Osteocyte (in vitro differentiated cells): ENCODE measurements at places on chromosomes 12 and 14. TPM values are rescaled to one million over a fixed set of nuclear protein-coding genes. Genes with fewer than 3 reads are reported as not detected.

Gene NOVA1
- 1.5 and 1.9 TPM in 2 replicates for total RNA-seq

Gene TMEM121
- 3.3 and 3.6 TPM in 2 replicates for total RNA-seq

Gene GPR65
- not detected in 2 replicates for total RNA-seq

Gene TMEM132D
- 15.2 and 16.8 TPM in 2 replicates for total RNA-seq

Gene SMCO2
- not detected in 2 replicates for total RNA-seq

Gene GPD1
- total RNA-seq = 0.43 TPM in 1 of 2 replicates, not detected in the other

Gene TMEM116
- 9.9 and 12.6 TPM in 2 replicates for total RNA-seq

Gene IFI27
- 1.5 and 2.6 TPM in 2 replicates for total RNA-seq

DNA sequence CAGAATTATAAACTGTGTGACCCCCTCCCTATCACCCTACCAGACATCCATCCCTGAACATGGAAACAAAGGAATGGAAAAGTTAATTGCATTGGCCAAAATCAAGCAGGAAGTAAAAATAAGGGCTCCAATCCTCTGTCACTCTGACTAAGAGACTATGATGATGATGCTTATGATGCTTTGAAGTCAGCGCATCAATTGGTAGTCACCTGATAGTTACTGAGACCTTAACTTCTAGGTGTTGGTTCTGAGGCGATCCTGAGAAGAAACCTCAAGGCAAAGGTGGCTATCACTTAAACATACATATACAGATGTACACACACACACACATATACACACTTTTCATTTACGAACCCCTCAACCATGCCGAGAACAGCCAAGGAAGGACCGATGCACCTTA lies 6.6 kb downstream of the ITPR2 start:
- H3K4me3 ChIP-seq = no peak overlapping the region
- no peaks in the 10 kb centered on the region for H3K27me3 ChIP-seq
- peaks cover 21% of the 10 kb centered on the region for H3K4me1 ChIP-seq
- DNase-seq = no peak
- H3K27ac ChIP-seq = no peak overlapping the region
- H3K36me3 ChIP-seq = no peaks in the 10 kb centered on the region

DNA sequence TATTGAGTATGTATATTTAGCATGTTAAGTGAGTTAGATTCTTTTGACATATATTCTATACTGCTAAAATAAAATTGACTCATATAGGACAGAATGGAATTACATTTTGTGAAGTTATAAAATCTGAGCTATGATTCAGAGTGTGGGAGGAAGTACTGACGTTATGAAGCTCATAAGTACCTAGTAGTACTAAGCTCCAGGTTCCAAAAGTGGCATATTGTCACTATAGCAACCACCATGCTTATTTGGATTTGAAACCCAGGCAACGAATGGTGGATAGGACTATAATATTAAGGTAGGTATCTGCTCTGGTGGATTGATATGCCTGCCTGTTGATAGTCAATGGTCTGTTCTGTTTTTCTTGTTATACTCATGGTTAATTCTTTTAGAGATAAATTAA lies 2.2 kb upstream of the FBXO33 start:
- peaks cover 27% of the 10 kb centered on the region for H3K4me1 ChIP-seq
- no peaks in the 10 kb centered on the region for H3K36me3 ChIP-seq
- DNase-seq = no peak
- no peak overlapping the region for H3K4me3 ChIP-seq
- H3K27ac ChIP-seq = no peak overlapping the region

- H3K4me3 ChIP-seq = no peak overlapping the region
- no peaks in the 10 kb centered on the region for H3K36me3 ChIP-seq
- DNase-seq = no peak
These were observed 41.6 kb downstream of the GUCY2C start for GRCh38 chr12:14654842-14655241.

DNA sequence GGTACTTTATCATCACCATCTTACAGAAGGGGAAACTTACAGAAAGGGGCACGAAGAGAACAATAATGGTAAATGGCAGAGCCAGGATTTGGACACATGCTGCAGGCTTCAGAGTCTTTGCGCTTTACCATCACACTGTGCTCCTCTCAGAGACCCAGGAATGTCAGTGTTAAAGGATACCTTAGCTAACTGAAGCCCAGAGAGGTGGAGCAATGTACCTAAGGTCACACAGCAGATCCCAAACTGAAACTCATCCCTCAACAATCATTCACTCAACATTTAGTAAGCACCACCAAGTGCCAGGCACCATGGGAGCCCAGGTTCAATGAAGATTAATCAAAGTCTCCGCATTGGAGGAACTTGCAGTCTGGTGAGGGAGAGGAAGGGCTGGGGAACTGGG lies 8.0 kb upstream of the KRT78 start:
- H3K4me1 ChIP-seq = peaks cover 8% of the 10 kb centered on the region
- H3K4me3 ChIP-seq = no peak overlapping the region
- peaks cover 42% of the 10 kb centered on the region for H3K27me3 ChIP-seq
- H3K27ac ChIP-seq = no peak overlapping the region
- DNase-seq = no peak

DNA sequence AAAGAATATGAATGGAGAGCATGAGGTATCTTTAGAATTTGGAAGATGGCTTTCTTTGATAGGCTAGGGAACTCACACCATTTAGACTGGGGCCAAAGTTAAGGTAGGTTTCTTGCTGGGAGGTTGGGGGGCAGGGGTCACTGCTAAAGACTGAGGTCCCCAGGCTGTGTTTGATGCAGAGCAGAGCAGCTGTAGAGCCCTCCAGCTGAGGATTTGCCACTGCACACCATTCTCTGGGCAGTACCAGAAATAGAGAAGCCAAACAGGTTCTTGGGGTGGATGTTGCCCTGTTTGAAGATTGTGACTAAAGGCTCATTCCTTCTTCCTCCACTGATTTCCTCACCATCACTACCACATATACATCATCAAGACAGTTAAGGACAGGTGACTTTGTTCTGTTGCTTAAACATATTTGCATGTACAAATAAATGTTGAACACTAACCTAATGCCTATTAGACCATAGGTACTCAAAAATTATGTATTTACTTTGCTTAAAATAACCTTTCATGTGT lies 7.9 kb downstream of the NTF3 start:
- no peak for DNase-seq
- H3K4me3 ChIP-seq = no peak overlapping the region
- no peak overlapping the region for H3K27ac ChIP-seq
- H3K36me3 ChIP-seq = no peaks in the 10 kb centered on the region
- H3K4me1 ChIP-seq = peaks cover 2% of the 10 kb centered on the region
- H3K27me3 ChIP-seq = peaks cover 35% of the 10 kb centered on the region

GRCh38 chr12:128191380-128191779 lies 75.6 kb upstream of the TMEM132C start:
- no peaks in the 10 kb centered on the region for H3K27me3 ChIP-seq
- H3K4me3 ChIP-seq = no peak overlapping the region
- no peaks in the 10 kb centered on the region for H3K4me1 ChIP-seq
- H3K36me3 ChIP-seq = no peaks in the 10 kb centered on the region
- no peak for DNase-seq

GRCh38 chr12:98399532-98399931 lies 115.9 kb upstream of the TMPO start:
- H3K4me3 ChIP-seq = no peak overlapping the region
- DNase-seq = no peak
- no peaks in the 10 kb centered on the region for H3K27me3 ChIP-seq

DNA sequence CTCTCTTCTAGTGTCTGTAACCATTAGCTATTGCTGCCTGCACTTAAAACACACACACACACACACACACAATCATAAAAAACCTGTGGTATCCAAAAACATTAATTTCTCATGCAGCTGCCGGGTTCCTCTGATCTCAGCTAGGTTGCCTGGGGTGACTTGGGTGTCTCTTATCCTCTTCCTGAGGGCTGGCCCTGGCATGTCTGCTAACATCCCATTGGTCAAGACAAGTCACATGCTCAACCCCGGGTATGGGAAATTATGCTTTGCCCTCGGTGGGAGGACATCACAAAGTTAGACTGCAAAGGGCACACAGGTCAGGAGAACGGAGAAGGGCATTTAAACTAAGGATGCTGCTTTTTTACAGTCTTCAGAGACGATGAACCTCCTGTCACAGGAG lies 55.7 kb downstream of the TRPV4 start:
- no peaks in the 10 kb centered on the region for H3K36me3 ChIP-seq
- H3K4me3 ChIP-seq = no peak overlapping the region
- H3K27me3 ChIP-seq = no peaks in the 10 kb centered on the region
- H3K27ac ChIP-seq = no peak overlapping the region

DNA sequence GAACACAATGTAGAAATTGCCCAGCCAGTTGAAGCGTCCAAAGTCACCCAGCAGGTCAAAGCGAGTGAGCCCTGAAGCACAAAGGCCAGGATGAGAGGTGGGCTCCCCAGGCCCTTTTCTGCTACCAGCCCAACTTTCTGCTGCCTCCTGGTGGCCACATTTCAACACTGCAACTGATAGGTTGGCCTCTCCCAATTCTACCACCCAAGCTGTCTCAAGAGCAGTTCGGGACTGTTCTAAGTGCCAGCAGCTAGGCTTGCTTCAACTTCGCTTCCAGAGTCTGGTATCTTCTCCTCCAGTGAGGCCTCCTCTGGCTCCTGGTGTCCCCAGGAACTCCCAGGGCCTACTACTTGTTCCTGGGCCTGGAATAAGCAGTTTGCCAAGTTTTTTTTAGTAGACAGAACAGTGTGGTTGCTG lies 3.4 kb upstream of the DHH start:
- DNase-seq = no peak
- H3K27ac ChIP-seq = no peak overlapping the region
- peaks cover 10% of the 10 kb centered on the region for H3K4me1 ChIP-seq
- H3K27me3 ChIP-seq = peaks cover 16% of the 10 kb centered on the region
- H3K36me3 ChIP-seq = peaks cover 48% of the 10 kb centered on the region

DNA sequence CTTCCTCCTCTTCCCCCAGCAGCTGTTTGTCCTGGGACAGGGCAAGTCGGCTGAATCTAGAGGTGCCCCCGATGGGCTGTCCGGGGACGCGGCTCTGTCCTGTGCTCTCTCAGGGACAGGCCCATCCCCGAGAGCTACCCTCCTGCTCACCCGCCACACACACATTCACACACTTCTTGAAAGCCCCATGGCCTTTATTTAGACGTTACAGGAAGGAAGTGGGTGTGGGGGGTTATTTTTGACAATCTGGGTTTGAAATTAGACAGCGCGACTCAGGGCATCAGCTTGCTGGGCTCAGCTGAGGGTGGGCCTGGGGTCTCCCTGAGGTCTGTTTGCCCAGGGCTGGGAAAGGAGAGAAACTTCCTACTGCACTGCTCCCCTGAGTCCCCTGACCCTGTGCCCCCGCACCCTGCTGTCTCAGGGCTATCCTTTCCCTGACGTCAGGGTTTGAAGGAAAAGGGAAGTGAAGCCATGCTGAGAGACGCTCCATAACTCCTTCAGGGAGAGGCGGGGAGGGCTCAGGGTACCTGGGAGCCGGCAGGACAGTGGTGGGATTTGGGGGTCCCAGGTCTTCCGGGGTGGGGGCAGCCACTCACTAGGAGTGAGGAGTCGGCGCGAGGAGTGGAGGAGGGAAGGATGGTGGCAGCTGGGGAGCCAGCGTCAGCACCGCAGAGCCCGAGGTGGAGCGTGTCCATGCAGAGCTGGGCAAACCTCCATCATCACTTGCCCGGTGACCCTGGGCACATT lies 8.1 kb downstream of the PTPN6 start:
- no peaks in the 10 kb centered on the region for H3K36me3 ChIP-seq
- no peak overlapping the region for H3K4me3 ChIP-seq
- DNase-seq = no peak

- no peak overlapping the region for H3K4me3 ChIP-seq
- H3K27ac ChIP-seq = no peak overlapping the region
- H3K27me3 ChIP-seq = no peaks in the 10 kb centered on the region
- DNase-seq = no peak
- no peaks in the 10 kb centered on the region for H3K36me3 ChIP-seq
These were observed 142.4 kb upstream of the SLC16A7 start for GRCh38 chr12:59453475-59453874.
